ENCODE measurements at places on chromosomes 12 and 14.

- DNase-seq: no peak
These were observed 82.8 kb downstream of the TMTC1 start for GRCh38 chr12:29700761-29701481.

GRCh38 chr12:14937689-14938088, 648 bp downstream of the ERP27 start:
- DNase-seq: peak; percentile 32

- no peak for DNase-seq
These were observed 9.6 kb upstream of the SNAPC1 start for GRCh38 chr14:61752626-61753025.

DNA sequence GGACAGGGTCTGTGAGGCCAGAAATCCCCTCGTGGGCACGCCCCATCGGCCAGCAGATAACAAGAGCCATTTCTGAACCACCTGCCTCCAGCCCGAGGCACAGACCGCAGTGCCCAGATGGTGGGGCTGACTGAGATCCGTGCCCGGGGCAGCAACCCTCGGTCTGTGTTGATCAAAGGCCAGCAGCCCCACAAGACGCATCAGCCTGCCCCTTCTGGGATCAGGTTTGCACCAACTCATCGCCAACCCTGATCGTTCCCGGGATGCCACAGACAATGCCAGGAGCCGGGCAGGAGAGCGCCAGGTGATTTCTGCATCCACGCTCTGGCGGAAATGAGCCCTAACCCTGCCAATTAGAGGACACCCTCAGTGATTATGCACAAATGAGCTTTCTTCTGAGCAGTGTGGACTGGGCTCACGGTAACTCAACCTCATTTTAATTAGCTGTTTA, 64.5 kb downstream of the TESC start:
- no peak for DNase-seq

- no peak for DNase-seq
These were observed 6.6 kb downstream of the TMEM263 start for GRCh38 chr12:106962286-106962685.

DNA sequence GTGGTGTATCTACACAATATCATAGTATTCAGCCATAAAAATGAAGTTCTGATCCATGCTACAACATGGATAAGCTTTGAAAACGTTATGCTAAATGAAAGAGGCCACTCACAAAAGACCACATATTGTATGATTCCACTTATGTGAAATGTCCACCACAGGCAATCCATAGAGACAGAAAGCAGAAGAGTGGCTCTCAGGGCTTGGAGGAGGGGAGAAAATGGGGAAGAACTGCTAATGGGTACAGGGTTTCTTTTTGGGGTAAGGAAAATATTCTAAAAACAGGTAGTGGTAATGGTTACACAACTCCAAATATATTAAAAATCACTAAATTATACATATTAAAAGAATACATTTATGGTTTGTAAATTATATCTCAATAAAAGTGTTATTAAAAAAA, 16.5 kb downstream of the SCNN1A start:
- DNase-seq: no peak

DNA sequence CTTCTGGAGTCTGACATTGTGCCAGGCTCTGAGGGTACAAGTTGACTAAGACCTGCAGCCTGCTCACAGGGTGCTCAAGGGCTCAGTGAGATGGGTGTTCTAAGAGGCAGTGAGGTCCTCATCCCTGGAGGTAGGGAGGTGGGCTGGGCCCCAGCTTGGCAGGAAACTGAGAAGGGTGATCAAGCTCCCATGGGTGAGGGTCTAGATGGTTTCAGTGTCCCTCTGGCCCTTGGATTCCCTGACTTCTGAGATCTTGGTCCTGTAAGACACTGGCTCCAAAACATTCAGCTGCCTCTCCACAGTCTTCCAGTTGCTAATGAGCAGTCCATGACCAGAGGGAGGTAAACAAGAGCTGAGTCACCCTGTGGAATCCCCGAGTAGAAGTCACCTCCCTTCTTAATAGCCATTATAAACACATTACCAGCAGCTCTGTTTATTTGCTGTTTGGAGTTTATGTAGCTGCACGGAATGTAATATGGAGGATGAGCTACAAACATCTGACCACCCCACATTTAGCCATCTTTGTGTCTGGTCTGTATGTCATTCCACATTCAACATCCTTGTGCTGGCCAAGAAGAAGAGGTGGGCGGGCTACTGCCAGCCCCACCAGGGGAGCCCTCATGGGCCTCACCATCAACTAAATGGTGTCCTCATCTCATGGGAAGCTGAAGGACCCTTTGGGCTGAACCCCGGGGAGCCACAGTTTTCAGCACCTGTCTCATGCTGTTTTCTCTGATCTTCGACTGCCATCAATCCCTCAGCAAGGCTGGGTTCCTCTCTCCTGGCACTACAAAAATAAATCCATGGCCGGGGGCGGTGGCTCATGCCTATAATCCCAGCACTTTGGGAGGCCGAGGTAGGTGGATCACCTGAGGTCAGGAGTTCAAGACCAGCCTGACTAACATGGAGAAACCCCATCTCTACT, 37.2 kb upstream of the BDKRB2 start:
- no peak for DNase-seq

DNA sequence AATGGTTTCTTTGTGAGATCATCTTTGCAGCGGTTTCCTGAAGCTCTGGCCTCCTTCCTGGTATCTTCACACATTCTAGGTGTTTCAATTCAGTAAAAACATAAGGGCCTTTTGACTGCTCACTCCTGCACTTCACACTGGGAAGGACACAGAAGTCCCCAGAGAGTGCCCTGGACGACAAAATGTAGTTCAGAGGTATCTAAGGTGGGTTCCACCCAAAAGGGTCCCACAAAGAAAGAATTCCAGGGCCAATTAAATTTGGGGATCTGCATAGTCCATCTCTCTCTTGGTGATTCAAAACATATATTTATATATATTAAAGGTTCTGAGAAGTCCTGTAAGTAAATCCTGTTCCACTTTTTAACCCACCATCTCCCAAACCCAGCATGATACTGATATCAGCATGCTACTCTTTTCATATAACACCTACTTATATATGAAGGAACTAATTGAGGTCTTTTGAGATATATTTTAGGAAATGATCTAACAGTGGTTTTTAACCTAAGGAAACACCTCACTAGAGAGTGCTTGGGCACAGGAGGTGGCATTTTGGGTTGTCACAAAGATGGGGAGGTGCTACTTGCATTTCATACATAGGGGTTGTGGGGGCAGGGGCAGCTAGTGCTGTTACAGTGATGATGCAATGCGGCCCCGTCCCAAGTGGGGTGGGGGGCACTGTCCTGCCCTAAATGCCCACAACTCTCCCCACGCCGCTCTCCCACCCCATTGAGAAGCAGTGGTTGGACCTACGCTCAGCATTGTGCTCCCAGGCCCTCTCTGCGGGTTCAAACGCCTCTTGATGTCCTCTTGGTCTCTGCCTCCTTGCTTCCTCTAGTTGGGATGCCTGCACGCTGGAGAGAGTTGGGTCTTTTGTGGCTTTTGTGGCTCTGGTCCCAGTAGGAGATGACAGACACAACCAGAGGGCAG, 109.4 kb downstream of the ARF6 start:
- DNase-seq: no peak

DNA sequence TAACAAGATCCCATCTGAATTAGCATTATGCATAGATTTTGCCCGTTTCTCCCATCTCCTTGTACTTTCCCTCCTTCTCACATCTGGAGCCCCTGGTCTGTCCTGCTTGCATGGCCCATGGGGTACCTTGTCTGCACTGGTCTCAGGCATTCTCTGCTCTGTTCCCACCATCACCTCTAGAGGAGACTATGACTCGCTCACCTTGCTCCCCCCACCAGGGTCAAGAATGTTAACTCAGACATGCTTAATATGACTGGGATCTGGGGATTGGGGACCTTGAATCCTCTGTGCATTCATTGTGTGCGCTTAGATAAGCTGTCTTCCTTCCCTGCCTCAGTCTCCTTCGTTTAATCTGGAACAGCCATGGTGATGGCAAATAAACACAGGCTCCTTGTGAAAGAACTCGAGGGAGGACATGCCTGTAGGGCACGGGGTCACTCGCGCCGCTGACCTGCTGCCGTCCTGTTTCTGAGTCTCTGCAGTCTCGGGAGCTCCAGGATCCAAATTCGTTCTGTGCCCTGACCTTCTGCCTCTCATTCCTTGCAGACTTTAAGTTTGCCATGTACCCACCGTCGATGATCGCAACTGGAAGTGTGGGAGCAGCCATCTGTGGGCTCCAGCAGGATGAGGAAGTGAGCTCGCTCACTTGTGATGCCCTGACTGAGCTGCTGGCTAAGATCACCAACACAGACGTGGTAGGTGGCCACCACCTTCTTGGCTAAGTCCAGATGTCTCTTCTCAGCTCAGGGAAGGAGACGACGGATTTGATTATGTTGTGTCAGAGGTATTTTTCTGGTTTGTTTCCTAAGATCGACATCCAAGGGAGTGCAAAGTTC, 15.0 kb downstream of the CCND2 start:
- DNase-seq: no peak
